Activated CD4-positive, alpha-beta T cell treated with anti-CD3 and anti-CD28 coated beads, Interleukin-2, amount 10 ng/mL, durations not matched to agents 7 days and 5 days (primary cell): ENCODE measurements at places on chromosomes 1 and 21.
A peak's percentile ranks its signal among the peaks of the same experiment; 100 is the strongest.

DNA sequence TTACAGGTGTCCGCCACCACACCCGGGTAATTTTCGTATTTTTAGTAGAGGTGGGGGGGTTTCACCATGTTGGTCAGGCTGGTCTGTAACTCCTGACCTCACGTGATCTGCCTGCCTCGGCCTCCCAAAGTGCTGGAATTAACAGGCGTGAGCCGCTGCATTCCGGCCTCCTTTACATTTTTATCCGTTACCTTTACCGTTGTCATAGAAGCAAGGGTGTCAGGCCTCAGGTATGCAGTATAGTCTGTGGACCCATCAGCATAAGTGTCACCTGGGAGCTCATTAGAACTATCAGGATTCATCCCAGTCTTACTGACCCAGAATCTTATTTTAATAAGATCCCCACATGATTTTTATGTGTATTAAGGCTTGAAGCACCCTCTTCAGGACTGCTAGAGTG, 5.4 kb downstream of the CDC42 start:
- peaks cover 50% of the 10 kb centered on the region for H3K36me3 ChIP-seq
- no peaks in the 10 kb centered on the region for H3K27me3 ChIP-seq
- no peak for DNase-seq
- H3K4me1 ChIP-seq: peaks cover 66% of the 10 kb centered on the region

DNA sequence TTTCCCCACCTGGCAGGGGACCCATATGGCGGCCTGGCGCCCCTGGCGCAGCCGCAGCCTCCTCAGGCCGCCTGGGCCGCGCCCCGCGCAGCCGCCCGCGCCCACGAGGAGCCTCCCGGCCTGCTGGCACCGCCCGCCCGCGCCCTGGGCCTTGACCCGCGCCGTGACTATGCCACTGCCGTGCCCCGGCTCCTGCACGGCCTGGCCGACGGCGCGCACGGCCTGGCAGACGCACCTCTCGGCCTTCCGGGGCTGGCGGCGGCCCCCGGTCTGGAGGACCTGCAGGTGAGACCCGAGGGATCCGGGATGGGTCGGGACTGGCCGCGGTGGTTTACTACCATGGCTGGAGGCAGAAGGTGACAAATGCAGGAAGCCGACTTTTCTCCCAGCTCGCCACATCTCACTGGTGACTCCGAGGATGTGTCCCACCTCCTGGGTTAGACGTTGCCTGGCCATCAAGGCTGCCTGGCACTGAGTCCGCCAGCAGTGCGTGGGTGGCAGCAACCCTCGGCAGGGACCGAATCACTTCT, 1.1 kb downstream of the TFAP2E start:
- no peak for DNase-seq
- no peak overlapping the region for H3K27ac ChIP-seq
- H3K4me1 ChIP-seq: peaks cover 29% of the 10 kb centered on the region
- peaks cover 34% of the 10 kb centered on the region for H3K27me3 ChIP-seq
- no peak overlapping the region for H3K4me3 ChIP-seq
- peaks cover 5% of the 10 kb centered on the region for H3K36me3 ChIP-seq

GRCh38 chr1:18413541-18414305, 67.0 kb upstream of the KLHDC7A start:
- H3K36me3 ChIP-seq: no peaks in the 10 kb centered on the region
- peaks cover 6% of the 10 kb centered on the region for H3K27me3 ChIP-seq
- no peaks in the 10 kb centered on the region for H3K4me1 ChIP-seq
- no peak overlapping the region for H3K27ac ChIP-seq

GRCh38 chr21:21688889-21689288, 690.7 kb downstream of the NCAM2 start:
- no peak for DNase-seq
- H3K4me3 ChIP-seq: no peak overlapping the region
- H3K36me3 ChIP-seq: no peaks in the 10 kb centered on the region
- H3K27ac ChIP-seq: no peak overlapping the region
- no peaks in the 10 kb centered on the region for H3K4me1 ChIP-seq
- H3K27me3 ChIP-seq: no peaks in the 10 kb centered on the region

DNA sequence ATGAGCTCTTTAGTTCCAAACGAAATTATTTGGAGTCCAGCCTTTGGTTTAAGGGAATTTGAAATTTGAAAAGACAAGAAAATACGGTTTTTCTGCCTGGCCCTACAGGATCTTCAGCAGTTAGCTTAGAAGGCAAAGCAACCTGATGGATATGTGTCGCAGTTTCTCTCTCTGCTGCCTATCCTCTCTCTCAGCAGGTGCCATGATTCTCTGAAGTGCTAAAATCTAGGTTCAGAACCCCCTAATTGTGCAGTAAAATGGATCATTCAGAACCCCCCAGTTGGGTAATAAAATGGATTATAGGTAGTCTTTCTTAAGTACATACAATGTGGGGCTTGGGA, 446 bp upstream of the DEPDC1 start:
- H3K4me3 ChIP-seq: peak overlapping the region; percentile 93
- no peak for DNase-seq
- H3K4me1 ChIP-seq: peaks cover 33% of the 10 kb centered on the region
- peaks cover 8% of the 10 kb centered on the region for H3K36me3 ChIP-seq
- peak overlapping the region; percentile 93 for H3K27ac ChIP-seq

DNA sequence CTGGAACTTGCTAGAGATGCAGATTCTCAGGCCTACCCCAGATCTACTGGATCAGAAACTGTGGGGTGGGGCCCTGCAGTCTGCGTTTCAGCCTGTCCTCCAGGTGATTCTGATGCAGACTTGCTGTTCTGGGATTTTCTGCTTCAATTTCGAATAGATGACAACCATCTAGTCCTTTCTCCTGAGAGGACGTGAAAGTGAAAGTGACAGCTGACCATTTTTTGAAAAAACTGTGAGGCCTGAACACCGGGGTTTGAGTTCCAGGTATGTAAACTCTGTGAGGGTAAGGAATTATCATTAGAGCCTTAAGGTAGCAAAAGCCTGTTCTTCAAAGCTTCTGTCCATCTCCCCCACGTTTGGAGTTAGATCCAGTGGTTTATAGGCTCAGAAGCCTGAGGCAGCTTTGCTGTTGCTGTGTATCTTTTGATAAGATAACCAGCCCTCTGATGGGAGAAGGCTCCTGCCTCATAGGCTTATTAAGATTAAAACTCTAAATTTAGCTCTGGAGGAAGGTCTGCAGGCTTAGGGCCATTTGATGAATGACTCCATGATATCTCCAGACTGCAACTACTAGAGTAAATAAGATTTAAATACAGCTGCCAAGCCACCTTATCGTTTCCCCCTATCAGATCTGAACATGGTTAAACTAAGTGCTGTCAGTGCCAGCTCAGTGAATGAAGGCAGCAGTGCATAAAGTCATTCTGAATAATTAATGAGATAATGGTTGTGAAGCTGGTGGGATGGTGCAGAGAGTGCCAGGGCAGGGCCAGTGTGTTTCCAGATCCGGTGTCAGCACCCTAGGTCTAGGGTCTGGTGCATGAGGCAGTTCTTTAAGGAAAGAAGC, 335.2 kb downstream of the HHAT start:
- no peaks in the 10 kb centered on the region for H3K27me3 ChIP-seq
- H3K4me3 ChIP-seq: no peak overlapping the region
- H3K27ac ChIP-seq: peak overlapping the region; percentile 11
- no peaks in the 10 kb centered on the region for H3K36me3 ChIP-seq
- H3K4me1 ChIP-seq: peaks cover 5% of the 10 kb centered on the region

GRCh38 chr1:211876851-211877590, 46.5 kb upstream of the LPGAT1 start:
- no peak for DNase-seq
- H3K27ac ChIP-seq: no peak overlapping the region
- H3K27me3 ChIP-seq: peaks cover 8% of the 10 kb centered on the region
- no peaks in the 10 kb centered on the region for H3K36me3 ChIP-seq

- peak overlapping the region; percentile 48 for H3K27ac ChIP-seq
- H3K27me3 ChIP-seq: no peaks in the 10 kb centered on the region
- no peaks in the 10 kb centered on the region for H3K36me3 ChIP-seq
Observed at GRCh38 chr1:93614986-93615581, 66.6 kb downstream of the BCAR3 start.

DNA sequence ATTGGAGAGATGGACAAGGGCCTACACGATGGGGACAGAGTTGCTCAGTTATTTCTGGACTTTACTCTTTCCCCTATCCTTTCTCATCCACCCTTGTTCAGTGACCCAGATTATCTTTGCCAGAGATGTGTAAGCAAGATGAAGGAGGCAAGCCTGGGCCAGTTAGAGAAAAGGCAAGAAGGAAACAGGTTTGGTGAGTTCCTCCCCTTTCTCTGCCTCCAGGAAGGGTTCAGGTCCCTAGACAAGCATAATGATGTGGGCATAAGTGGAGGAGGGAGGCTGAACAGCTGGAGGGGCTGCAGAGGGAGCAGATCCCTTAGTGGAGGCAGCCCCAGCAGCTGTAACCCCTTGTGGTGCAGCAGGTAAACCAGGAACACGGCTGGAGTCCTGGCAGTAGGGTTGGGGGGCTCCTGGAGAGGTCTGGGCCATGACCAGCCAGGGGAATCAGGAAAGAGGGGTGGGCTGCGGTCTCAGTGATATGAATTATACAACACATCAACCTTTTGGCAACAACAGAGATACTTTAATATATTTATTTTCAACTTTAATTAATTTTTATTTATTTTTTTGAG, 9.2 kb upstream of the CDC42 start:
- no peak overlapping the region for H3K4me3 ChIP-seq
- peak overlapping the region; percentile 63 for H3K27ac ChIP-seq
- peaks cover 21% of the 10 kb centered on the region for H3K36me3 ChIP-seq
- H3K4me1 ChIP-seq: peaks cover 58% of the 10 kb centered on the region
- no peak for DNase-seq

DNA sequence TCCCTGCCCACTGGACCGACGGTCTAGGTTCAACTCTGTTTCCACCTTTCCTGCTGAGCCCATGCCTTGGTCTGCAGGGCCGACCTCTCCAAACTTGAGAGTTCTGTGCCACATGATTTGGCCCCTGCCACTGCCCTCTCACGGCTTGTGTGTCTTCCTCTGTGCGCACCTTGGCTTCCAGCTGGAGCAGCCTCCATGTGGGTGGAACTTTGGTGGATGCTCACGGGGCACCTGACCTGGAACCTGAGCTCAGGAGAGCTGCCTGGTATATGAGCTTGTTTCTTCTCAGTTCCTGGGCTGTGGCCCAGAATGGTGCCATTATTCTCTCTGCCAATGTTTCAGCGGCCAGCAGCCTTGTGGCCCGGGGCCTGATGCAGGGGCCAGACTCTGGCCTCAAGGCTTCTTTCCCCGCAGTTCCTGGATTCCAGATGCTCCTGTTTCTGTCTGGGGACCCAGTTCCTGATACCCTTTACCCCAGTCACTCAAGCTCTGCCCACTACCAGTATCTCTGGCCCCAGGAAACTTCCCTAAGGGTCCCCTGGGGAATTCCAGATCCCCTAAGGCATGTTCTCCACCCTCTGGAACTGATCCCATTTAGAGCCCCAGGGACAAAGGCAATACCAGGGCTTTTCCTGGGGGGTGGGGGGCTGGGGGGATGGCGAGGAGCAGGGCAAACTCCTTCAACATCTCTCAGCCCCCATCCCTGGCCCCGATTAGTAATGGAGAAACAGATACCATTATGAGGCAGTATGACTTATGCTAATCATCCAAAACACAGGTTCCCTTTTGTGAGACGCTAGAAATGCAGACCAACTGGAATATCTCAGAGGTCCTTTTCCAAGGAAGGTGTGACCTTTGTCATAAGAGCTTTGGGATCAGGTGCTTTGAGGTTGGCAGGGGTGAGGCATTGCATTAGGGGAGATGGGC, 11.1 kb downstream of the QSOX1 start:
- H3K27ac ChIP-seq: no peak overlapping the region
- H3K4me3 ChIP-seq: no peak overlapping the region
- no peaks in the 10 kb centered on the region for H3K36me3 ChIP-seq

DNA sequence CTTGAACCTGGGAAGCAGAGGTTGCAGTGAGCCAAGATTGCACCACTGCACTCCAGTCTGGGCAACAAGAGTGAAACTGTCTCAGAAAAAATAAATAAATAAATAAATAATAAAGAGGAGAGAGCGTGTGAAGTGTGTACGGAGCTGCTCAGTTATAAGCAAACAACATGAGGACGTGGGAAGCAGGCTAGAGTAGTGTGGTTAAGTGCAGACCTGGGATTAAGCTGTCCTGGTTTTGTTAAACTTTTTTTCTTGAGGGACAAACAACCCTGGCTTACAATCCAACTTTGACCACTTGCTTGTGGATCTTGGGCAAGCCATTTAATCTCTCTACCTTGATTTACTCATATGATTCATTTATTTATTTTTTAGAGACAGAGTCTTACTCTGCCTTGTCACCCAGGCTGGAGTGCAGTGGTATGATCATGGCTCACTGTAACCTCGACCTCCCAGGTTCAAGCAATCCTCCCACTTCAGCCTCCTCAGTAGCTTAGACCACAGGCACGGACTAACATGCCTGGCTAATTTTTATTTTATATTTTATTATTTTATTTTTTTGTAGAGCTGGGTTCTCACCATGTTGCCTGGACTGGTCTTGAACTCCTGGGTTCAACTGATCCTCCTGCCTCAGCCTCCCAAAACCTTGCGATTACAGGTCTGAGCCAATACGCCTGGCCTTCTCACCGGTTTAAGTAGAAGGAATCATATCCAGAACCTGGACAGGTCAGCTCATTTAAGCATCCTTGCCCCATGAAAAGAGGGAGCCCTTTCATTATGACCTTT, 52.7 kb downstream of the RPS6KA1 start:
- no peaks in the 10 kb centered on the region for H3K36me3 ChIP-seq
- H3K27me3 ChIP-seq: no peaks in the 10 kb centered on the region

- peaks cover 65% of the 10 kb centered on the region for H3K4me1 ChIP-seq
- H3K27ac ChIP-seq: peak within 1 kb of the TSS; percentile 90
- H3K36me3 ChIP-seq: peaks cover 26% of the 10 kb centered on the region
- peak within 1 kb of the TSS; percentile 98 for H3K4me3 ChIP-seq
- peak; percentile 81 for DNase-seq
- peaks cover 6% of the 10 kb centered on the region for H3K27me3 ChIP-seq
Observed at GRCh38 chr1:205321162-205321958, at the start of gene NUAK2. NUAK2 (minus strand) TSS chr1:205321745; CDS start chr1:205321628, 117 bp downstream.
